ENCODE measurements at places on chromosomes 13 and 19.
A peak's percentile ranks its signal among the peaks of the same experiment; 100 is the strongest.

GRCh38 chr13:75410207-75410606 lies 71.8 kb downstream of the TBC1D4 start:
- DNase-seq = no peak

DNA sequence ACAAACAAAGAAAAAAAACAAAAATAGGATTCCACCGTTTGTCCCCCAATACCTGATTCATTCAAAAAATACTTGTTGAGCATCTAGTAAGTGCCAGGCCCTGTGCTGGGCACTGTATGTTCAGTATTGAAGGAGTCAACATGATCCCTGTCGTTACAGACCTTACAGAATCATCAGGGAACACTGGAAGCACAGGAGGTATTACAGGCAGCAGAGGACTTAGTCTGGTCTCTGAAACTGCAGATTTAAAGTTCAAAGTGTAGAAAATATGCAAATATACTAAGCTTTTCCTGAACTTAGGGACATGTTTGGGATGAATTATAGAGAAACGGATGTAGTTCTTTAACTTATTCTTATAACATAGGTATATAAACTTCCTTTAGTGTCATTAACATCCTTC lies 160.7 kb upstream of the RFC3 start:
- DNase-seq = no peak

GRCh38 chr19:34555447-34555846 lies 73.9 kb downstream of the WTIP start:
- no peak for DNase-seq

- DNase-seq = no peak
Observed at GRCh38 chr13:27250833-27251165, 559 bp upstream of the RPL21 start.

GRCh38 chr19:6734096-6734696 lies 3.2 kb downstream of the GPR108 start:
- no peak for DNase-seq

DNA sequence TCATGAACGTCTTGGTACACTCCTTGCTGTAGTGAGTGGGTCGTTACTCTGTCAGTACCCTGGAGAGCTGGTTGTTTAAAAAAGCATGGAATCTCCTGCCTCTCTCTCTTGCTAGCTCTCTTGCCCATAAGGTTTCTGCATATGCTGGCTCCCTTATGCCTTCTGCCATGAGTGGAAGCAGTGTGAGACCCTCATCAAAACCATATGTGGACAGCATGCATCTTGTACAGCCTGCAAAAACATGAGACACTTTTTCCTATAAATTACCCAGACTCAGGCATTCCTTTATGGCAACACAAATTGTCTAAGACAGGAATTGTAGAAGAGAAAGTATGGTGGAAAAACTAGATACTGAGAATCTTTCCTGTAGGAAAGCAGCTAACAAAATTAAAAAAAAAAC lies 516.3 kb downstream of the SLITRK6 start:
- no peak for DNase-seq

DNA sequence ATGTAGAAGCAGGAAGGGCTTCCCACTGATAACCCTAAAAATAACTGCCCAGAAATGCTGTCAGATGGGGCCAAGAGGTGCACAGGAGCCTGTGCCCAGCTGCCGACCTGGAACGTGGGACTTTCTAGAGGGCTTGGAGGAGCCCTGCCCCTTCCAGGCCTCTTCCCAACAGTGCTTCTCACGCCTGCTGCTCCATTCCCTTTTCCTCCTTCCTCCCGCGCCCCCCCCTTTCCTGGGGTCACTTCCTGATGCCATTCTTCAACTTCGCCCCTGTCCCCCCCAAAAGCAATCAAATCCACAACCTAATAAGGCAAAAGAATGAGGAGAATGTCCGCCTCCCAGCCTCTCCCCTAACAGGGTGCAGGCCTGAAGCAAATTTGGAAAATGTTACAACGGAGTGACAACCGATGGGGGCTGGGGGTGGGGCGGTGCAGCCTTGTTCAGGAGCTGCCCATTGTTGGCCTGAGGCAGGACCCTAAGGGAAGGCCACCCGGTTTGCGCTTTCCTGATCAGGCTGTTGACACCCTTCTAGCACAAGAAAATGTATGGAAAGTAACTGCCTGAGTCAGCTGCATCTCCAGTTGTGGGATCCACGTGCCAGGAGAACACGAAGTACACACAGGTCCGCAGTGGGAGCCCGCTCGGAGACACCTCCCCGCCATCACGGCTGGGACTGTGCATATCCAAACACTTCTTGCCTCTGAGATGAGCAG lies 18.7 kb downstream of the ACTN4 start:
- no peak for DNase-seq

- DNase-seq = no peak
Observed at GRCh38 chr19:39154100-39154628, 28.6 kb downstream of the PAK4 start.

GRCh38 chr13:91498298-91498697 lies 99.9 kb downstream of the GPC5 start:
- DNase-seq = no peak

GRCh38 chr19:664913-665443 lies 2.0 kb upstream of the RNF126 start:
- peak; percentile 79 for DNase-seq

- DNase-seq = no peak
Observed at GRCh38 chr13:75411924-75412537, 69.9 kb downstream of the TBC1D4 start.

- DNase-seq = peak; percentile 24
Observed at GRCh38 chr19:51327066-51328001, 14.6 kb downstream of the VSIG10L start.
